ENCODE measurements at places on chromosomes 3 and 15.

DNA sequence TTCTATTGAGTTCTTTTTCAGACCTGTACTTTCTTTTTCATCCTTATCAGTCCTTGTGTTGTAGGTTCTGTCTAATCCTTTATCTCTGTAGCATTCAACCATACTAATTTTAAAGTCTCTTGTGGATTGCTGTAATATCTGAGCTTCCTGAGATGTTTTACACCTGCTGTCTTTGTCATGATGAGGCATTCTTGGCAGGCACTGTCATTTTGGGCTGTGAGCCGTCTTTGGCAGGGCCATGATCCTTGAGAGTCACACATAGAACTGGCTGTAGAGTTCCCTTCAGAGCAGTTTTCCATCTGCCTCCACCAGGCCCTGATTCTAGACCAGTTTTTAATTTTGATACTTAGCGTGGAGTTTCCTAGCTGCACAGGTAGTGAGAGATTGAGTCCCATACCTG lies 6.7 kb downstream of the EFCC1 start:
- no peak for DNase-seq

DNA sequence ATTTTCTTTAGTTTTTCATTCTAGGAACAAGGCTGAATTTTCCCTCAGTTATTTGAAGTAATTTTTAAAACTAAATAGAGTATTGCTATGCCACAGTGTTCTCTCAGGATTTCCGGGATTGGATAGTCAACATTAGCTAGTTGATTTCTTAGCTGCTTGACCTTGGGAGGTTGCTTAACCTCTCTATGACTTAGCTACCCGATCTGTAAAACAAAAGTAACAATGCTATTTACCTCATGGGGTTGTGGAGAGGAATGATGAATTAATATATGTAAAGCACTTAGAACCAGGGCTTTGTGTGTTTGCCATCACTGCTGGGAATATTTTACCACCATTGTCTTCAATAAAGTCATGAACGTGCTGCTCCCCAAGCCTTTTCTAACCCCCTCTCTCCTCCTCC lies 57.5 kb downstream of the SNRK start:
- DNase-seq, result no peak

DNA sequence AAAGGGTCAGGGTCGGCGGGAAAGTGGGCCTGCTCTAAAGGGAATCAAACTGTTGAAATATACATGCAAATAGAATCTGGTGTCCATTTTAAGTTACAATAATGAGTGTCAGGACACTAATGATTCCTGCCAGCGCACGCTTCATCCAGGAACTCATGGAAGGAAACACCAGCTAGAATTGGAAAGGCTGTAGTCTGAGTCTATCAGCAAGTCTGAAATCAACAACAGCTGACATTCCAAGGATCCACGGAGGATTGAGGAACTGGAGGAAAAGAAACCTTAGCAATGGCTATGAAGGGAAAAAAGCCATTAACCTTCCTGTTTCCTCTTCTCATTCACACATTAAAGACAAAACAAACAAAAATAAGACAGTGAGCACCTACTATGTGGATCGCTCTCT lies 1063.1 kb downstream of the NTRK3 start:
- DNase-seq, result no peak

GRCh38 chr3:45693941-45694521 lies 4.8 kb downstream of the SACM1L start:
- no peak for DNase-seq

GRCh38 chr3:106588739-106589138 lies 719.9 kb upstream of the CBLB start:
- DNase-seq, result no peak

DNA sequence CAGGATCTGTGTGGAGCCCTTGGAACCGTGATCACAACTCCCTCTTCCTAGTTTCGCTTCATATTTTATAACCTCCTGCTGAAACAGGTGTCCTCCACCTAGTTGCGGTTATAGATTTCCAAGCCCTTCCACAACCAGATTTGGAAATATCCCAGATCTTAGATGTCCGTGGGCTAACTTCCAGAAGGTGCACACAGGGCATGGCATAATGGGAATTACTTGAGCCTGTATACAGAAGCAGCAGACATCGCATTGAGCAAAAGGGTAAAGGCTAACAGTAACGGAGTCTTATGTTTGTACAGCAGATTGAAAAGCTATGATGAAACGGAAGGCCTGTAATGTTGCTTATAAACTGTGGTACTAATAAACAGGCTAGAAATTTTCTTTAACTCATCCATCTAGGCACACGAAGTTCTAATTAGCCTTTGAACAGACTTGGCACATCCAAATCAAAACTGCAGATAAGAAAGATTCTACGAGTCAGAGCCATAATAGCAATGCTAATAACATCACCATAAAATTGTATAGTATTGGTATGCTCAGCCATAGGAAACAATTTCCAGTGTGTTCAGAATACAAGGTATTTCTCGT lies 1.2 kb upstream of the USF3 start:
- peak; percentile 19 for DNase-seq

Measured in Caki2 (cell line).